ENCODE measurements at places on chromosomes 6 and 20.

DNA sequence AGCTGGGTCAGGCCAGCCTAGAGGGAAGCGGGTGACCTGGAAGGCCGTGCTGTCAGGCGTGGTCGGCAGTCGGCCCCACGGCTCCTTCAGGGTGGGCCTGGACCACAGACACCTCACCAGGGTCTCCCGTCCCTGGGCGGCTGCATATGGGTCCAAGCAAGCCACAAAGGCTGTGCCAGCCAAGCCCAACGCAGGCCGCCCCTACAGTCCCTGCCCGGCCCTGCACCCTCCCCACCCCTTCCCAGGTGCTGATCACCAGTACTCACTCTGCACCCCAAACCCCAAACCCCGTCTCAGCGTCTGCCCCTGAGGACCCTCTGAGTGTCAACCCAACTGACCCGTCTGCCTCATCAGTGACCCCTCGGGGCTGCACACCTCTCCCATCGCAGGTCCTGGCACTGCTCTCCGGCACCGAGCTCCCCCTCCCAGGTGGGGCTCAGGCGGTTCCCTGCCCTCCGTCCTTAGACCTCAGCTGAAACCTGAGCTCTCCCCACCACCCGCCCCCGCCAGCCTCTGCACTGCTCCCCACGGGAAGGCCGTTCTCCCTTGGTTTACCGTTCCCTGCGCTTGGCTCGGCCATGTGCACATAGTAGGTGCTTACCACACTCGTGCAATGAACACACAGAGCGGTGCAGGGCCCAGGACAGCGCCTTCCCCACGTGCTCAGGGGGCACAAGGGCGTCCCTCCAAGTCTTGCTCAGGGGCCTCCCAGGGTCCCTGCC lies 1.5 kb upstream of the PPDPF start:
- peaks cover 6% of the 10 kb centered on the region for H3K36me3 ChIP-seq
- peak overlapping the region; percentile 87 for H3K4me3 ChIP-seq
- no peak overlapping the region for H3K27ac ChIP-seq
- peaks cover 49% of the 10 kb centered on the region for H3K4me1 ChIP-seq

GRCh38 chr6:141131616-141132015 lies 1001.1 kb upstream of the GJE1 start:
- no peak overlapping the region for H3K4me3 ChIP-seq
- no peaks in the 10 kb centered on the region for H3K4me1 ChIP-seq
- no peaks in the 10 kb centered on the region for H3K36me3 ChIP-seq
- no peaks in the 10 kb centered on the region for H3K27me3 ChIP-seq
- H3K27ac ChIP-seq = no peak overlapping the region

GRCh38 chr6:280775-281468 lies 11.4 kb upstream of the DUSP22 start:
- no peaks in the 10 kb centered on the region for H3K4me1 ChIP-seq
- no peaks in the 10 kb centered on the region for H3K36me3 ChIP-seq
- no peaks in the 10 kb centered on the region for H3K27me3 ChIP-seq
- no peak overlapping the region for H3K27ac ChIP-seq

DNA sequence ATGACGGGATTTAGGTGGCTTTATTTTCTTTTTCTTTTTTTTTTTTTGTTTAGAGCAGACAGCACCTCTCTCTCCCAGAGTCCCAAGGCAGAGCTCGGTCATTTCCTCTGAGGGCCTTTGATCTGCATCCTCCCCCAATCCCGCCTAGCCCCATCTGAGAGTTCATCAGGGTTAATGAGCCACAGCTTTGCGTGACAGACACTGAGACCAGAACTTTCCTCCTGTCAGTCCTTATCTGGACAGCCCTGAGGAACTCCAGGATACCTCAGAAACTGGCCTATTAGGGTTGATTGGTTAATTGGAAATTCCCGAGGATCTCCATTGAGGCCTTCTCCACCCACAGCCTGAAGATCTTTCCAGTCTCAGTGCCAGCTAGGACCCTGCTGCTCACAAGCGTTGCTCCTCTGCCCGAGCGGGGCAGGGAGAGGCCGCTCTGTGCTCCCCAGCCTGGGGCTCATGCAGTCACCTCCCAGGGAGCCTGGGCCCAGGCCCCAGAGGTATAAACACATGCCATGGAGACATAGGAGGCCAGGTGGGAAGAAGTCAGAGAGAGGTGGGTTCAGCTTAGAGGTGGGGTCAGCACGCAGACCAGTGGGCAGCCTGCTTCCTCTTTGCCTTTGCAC lies 1.4 kb upstream of the LRRN4 start:
- no peak for DNase-seq
- H3K27ac ChIP-seq = no peak overlapping the region
- peaks cover 27% of the 10 kb centered on the region for H3K4me1 ChIP-seq

GRCh38 chr6:159989492-159990480 lies 20.9 kb downstream of the IGF2R start:
- no peak for DNase-seq
- H3K4me3 ChIP-seq = no peak overlapping the region
- H3K36me3 ChIP-seq = no peaks in the 10 kb centered on the region
- H3K4me1 ChIP-seq = peaks cover 22% of the 10 kb centered on the region
- peak overlapping the region; percentile 55 for H3K27ac ChIP-seq
- H3K27me3 ChIP-seq = no peaks in the 10 kb centered on the region

DNA sequence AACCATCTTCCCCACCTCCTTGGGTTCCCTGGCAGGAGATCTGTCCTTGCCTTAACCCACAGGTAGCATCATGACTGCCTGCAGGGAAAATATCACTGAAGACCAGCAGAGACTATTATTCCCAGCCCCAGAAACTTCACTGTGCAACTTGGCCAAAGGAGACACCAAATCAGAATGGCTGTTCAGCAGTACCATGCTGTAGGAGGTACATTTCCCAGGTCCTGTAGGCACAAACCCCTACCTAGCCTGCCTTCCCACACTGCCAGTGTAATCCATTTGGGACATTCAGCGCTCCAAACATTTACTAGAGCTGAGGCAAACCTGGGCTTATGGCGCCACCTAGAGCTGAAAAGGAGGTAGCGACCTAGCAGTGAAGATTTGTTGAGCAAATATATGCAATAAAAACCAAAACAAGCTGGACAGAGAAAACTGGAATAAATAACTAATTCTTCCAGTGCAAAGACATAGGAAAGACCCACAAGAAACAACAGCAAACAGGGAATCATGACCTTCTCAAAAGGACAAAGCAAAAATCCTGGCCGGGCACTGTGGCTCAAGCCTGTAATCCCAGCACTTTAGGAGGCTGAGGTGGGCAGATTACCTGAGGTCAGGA lies 60.3 kb downstream of the VTA1 start:
- peaks cover 5% of the 10 kb centered on the region for H3K36me3 ChIP-seq
- H3K4me3 ChIP-seq = no peak overlapping the region
- no peaks in the 10 kb centered on the region for H3K4me1 ChIP-seq
- H3K27me3 ChIP-seq = no peaks in the 10 kb centered on the region

- H3K27me3 ChIP-seq = peaks cover 20% of the 10 kb centered on the region
- DNase-seq = no peak
- H3K36me3 ChIP-seq = no peaks in the 10 kb centered on the region
- no peak overlapping the region for H3K27ac ChIP-seq
- peaks cover 7% of the 10 kb centered on the region for H3K4me1 ChIP-seq
- H3K4me3 ChIP-seq = no peak overlapping the region
Measured at GRCh38 chr6:107635057-107635515, 145.2 kb downstream of the SOBP start.

GRCh38 chr20:50019466-50020256 lies 36.9 kb downstream of the SNAI1 start:
- peaks cover 20% of the 10 kb centered on the region for H3K4me1 ChIP-seq
- H3K36me3 ChIP-seq = no peaks in the 10 kb centered on the region
- H3K4me3 ChIP-seq = no peak overlapping the region
- H3K27me3 ChIP-seq = no peaks in the 10 kb centered on the region
- no peak for DNase-seq

DNA sequence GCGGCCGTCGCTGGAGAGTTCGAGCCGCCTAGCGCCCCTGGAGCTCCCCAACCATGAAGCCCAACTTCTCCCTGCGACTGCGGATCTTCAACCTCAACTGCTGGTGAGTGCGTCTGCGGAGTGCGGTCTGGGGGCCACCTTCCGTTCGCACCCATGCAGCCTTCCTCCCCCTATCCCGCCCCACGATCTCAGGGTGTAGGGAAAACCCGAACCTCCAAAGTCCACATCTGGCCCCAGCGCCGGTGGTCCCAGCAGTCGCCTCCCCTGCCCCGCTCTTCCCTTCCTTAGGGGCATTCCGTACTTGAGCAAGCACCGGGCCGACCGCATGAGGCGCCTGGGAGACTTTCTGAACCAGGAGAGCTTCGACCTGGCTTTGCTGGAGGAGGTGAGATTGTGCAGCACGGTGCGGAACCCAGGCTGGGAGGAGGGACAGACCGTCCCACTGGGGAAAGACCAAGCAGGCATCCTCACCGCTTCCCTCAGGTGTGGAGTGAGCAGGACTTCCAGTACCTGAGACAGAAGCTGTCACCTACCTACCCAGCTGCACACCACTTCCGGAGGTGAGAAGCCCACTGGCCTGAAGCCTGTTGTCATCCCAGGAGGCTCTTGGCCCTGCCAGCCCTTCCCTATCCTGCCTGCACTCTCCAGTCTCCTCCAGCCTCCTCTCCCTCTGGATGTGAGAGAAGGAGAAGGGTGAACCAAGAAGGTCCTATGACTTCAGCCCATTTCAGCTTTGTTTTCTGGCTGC lies 719 bp downstream of the SMPD2 start:
- peaks cover 9% of the 10 kb centered on the region for H3K4me1 ChIP-seq
- no peak for DNase-seq
- H3K27ac ChIP-seq = peak overlapping the region; percentile 88
- H3K36me3 ChIP-seq = no peaks in the 10 kb centered on the region
- H3K4me3 ChIP-seq = peak overlapping the region; percentile 80

- no peak for DNase-seq
- no peaks in the 10 kb centered on the region for H3K27me3 ChIP-seq
- H3K4me3 ChIP-seq = no peak overlapping the region
- no peak overlapping the region for H3K27ac ChIP-seq
- H3K4me1 ChIP-seq = peaks cover 32% of the 10 kb centered on the region
Measured at GRCh38 chr6:26426691-26427450, 13.4 kb upstream of the BTN3A3 start.

DNA sequence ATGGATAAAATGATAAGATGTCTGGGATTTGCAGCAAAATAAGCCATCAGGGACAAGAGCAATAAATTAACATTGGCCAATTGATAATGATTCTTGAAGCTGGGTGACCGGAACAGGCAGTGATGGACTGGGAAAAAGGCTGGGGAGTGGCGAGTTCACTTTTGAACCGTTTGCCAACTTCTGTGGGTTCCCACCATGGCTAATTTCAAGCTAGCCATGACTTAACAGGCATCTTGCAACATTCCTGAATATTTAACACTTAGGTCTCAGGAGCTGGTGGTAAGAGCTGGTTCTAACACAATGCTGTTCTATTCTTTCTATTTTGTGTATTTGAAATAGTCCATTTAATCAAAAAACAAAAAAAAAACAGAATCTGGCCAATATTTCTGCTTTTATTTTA lies 37.6 kb upstream of the CD83 start:
- H3K27me3 ChIP-seq = no peaks in the 10 kb centered on the region
- H3K27ac ChIP-seq = no peak overlapping the region
- H3K36me3 ChIP-seq = no peaks in the 10 kb centered on the region

- no peaks in the 10 kb centered on the region for H3K4me1 ChIP-seq
- H3K36me3 ChIP-seq = no peaks in the 10 kb centered on the region
- H3K27me3 ChIP-seq = no peaks in the 10 kb centered on the region
- no peak for DNase-seq
- no peak overlapping the region for H3K4me3 ChIP-seq
Measured at GRCh38 chr6:161557333-161558107, 283.7 kb upstream of the AGPAT4 start.

- H3K36me3 ChIP-seq = no peaks in the 10 kb centered on the region
- H3K27me3 ChIP-seq = no peaks in the 10 kb centered on the region
- H3K27ac ChIP-seq = no peak overlapping the region
- DNase-seq = no peak
- no peaks in the 10 kb centered on the region for H3K4me1 ChIP-seq
- H3K4me3 ChIP-seq = no peak overlapping the region
Measured at GRCh38 chr6:163248051-163248450, 166.5 kb upstream of the QKI start.

DNA sequence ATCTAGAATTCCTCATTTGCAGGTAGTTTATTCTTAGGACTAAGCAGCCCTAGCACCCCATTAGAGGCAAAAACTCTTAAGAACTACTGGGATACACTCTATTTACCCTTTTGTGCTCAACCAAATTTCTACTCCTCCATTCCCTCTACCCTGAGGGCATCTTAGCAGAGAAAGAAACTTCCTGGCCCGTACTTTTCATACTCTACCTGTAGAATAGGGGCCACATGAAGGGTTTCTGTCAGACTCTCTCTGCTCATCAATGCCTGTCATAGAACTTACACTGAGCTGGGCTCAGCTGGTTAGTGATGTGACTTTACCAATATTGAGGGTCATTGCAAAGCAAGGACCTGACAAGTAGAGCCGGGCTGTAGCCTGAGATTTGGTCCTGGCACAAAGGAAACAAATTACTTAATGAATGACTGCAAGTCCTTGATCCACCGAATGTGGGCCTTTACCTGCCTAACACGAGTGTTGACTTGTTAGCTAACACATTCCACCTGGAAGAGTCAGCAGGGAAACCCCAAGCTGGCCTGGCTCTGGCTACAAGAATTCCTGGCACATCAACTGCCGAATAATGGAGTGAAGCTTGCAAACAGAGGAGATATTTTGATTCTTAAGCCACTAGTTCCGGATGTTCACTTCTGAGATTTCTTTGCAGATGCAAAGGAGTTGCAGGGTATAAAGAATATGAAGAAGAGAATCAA lies 280.5 kb upstream of the JAG1 start:
- no peak for DNase-seq
- H3K36me3 ChIP-seq = no peaks in the 10 kb centered on the region
- peak overlapping the region; percentile 77 for H3K27ac ChIP-seq
- no peak overlapping the region for H3K4me3 ChIP-seq

DNA sequence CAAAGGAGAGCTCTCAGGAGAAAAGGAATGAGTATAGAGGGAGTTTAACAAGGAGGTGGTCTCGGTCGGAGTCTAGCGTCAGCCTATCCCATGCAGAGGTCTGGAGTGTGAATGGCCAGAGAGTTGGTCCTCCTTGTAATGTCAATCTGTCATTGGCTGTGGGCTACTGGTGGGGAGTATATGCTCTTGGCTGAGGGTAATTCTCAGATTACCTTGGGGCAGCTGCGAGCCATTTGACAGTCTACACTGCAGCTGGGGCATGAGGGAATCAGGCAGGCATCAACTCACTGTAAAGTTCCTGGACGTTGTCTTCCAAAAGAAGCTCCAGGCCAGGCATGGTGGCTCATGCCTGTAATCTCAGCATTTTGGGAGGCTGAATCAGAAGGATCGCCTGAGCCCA lies 48.1 kb downstream of the EBF4 start:
- H3K4me3 ChIP-seq = no peak overlapping the region
- H3K36me3 ChIP-seq = no peaks in the 10 kb centered on the region

- H3K4me1 ChIP-seq = no peaks in the 10 kb centered on the region
- no peak overlapping the region for H3K27ac ChIP-seq
- H3K27me3 ChIP-seq = no peaks in the 10 kb centered on the region
- no peaks in the 10 kb centered on the region for H3K36me3 ChIP-seq
- no peak overlapping the region for H3K4me3 ChIP-seq
- DNase-seq = no peak
Measured at GRCh38 chr6:75167851-75168250, 38.0 kb downstream of the COL12A1 start.
